H9 (cell line): ENCODE measurements at places on chromosomes 5 and 9. TPM values are rescaled to one million over a fixed set of nuclear protein-coding genes. Genes with fewer than 3 reads are reported as not detected.

DNA sequence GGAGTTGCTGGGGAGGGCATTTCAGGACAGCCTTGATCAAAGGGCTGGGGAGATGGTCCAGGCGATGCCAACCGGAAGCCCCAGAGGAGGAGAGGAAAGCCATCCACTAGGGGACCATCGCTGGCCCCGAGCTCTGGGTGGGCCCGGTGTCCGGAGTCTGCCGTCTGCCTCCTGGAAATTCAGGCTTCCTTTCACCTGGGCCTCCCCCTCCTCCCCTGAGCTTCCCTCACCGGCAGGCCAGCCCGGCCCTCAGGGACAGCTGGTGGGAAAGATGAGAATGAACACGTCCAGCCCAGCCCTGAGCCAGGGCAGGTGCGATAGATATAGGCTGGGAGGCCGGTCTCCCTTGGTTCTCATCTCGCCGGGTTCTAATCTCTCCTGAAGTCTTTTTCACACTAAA, 17.2 kb downstream of the IRX4 start:
- no peak overlapping the region for H3K4me3 ChIP-seq
- H3K27ac ChIP-seq = no peak overlapping the region
- H3K27me3 ChIP-seq = no peaks in the 10 kb centered on the region
- no peak for DNase-seq
- H3K4me1 ChIP-seq = no peaks in the 10 kb centered on the region
- H3K36me3 ChIP-seq = no peaks in the 10 kb centered on the region; the same call in 2 of the 3 replicates

ECSCR gene
- 1.6 and 1.9 TPM in 2 replicates for total RNA-seq

GRCh38 chr5:91632871-91633270, 249.8 kb upstream of the ARRDC3 start:
- H3K4me1 ChIP-seq = no peaks in the 10 kb centered on the region
- DNase-seq = no peak
- H3K27me3 ChIP-seq = no peaks in the 10 kb centered on the region
- no peak overlapping the region for H3K4me3 ChIP-seq
- H3K36me3 ChIP-seq = no peaks in the 10 kb centered on the region

DNA sequence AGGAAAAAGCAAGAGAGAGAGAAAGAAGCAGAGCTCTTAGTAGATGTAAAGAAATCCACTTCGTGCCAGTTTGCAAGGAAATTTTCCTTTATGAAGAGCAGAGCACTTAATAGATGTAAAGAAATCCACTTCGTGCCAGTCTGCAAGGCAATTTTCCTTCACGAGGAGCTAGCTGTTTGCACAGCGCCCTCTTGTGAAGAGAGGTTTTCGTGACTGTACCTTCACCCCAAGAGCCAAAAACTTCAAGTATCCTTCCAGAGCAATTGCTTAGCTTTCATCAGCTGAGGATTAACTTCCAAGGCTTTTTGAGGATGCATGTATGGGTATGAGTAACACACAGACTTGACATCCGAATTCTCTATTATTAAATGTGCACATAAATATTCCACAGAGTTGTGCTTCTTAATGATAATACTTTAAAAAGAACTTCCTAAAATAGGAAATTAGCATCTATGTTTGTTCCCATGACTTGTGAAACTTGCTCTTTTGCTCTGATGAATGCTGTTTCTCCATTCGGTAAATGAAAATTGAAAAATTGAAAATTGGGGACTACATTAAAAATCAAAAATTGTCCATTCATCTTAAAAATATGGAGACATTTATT, 525.6 kb downstream of the PDE4D start:
- H3K4me1 ChIP-seq = no peaks in the 10 kb centered on the region; the same call in 1 of the 2 replicates
- DNase-seq = peak; percentile 56
- no peaks in the 10 kb centered on the region; the same call in 1 of the 2 replicates for H3K27me3 ChIP-seq
- H3K4me3 ChIP-seq = no peak overlapping the region
- H3K27ac ChIP-seq = no peak overlapping the region
- H3K36me3 ChIP-seq = no peaks in the 10 kb centered on the region

GRCh38 chr9:98328770-98329169, 73.3 kb upstream of the TBC1D2 start:
- no peak overlapping the region for H3K27ac ChIP-seq
- H3K4me1 ChIP-seq = no peaks in the 10 kb centered on the region
- no peaks in the 10 kb centered on the region for H3K27me3 ChIP-seq
- no peaks in the 10 kb centered on the region for H3K36me3 ChIP-seq
- no peak overlapping the region for H3K4me3 ChIP-seq

GRCh38 chr5:34627794-34628193, 28.3 kb upstream of the RAI14 start:
- no peaks in the 10 kb centered on the region for H3K27me3 ChIP-seq
- H3K27ac ChIP-seq = no peak overlapping the region
- H3K4me3 ChIP-seq = no peak overlapping the region
- peaks cover 3% of the 10 kb centered on the region for H3K4me1 ChIP-seq
- H3K36me3 ChIP-seq = peaks cover 3% of the 10 kb centered on the region; the same call in 2 of the 3 replicates

DNA sequence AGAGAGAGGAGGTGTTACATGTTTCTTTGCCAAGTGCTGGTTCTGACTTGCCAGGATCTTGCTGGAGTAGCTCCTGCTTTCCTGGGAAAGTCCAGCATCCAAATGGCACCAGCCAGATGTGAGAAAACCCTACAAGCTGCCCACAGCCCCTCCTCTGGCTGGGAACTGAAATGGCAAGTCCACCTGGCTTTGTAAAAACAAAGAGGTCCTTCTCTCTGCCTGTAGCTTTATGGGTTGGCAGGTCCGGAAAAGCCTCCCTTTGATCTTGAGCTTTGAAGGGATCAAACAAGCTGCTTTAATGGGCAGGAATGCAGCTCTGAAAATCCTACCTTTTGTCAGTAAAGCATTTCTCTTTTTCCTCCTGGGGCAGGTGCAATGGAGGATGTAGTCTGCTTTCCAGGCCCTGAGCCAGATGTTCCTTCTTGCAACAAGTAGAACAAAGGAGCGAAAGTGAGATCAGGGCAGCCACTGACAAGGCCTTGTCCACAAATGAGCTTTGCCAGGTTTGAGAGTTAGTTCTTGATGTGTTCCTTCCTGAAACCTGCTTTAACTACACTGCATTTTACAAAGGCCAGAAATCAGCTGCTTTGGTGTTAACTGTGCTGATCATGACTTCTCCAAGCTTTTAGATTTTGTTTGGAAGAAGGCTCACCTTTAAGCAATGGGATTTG, 456.7 kb downstream of the ZNF608 start:
- H3K4me3 ChIP-seq = no peak overlapping the region
- H3K36me3 ChIP-seq = peaks cover 7% of the 10 kb centered on the region
- peak; percentile 90 for DNase-seq
- no peaks in the 10 kb centered on the region for H3K27me3 ChIP-seq
- H3K27ac ChIP-seq = peak overlapping the region; percentile 91

SMU1 gene
- 26.3 and 26.9 TPM in 2 replicates for total RNA-seq

DNA sequence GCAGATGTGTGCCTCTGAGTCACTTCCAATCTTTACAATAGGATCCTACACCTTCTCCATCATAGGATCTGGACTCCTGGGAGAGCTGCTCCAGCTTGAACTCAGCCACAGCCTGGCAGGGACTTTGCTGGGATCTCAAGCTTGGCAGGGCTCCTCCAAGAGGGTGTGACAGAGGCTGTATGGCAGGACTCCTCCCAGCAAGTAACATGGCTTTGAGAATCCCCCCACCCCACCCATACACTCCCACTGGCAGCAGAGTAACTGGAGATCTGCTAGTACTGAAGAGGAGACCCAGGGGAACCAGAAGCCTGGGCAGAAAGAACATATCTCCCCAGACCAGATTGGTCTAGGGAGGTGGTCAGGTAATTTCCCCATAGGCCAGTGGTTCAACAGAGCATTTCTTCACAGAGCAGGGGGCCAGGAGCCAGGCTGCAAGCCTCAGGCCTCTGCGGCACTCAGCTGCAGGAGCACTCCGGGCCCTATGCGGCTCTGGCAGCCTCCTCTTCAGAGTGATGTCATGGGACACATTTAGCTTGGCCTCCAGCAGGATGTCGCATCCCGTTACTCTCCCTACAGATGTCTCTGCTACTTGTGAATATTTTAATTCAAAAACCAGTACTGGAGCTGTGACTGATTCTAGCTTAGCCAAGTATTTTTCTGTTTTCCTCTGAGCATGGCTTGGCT, 1.7 kb upstream of the ACSL6 start:
- no peaks in the 10 kb centered on the region; the same call in 2 of the 3 replicates for H3K36me3 ChIP-seq
- peak overlapping the region; percentile 23; the same call in 1 of the 3 replicates for H3K4me3 ChIP-seq
- H3K27ac ChIP-seq = no peak overlapping the region

GRCh38 chr9:124503713-124504529, 3.3 kb downstream of the NR5A1 start:
- no peak overlapping the region for H3K27ac ChIP-seq
- no peaks in the 10 kb centered on the region for H3K36me3 ChIP-seq
- peaks cover 4% of the 10 kb centered on the region; the same call in 1 of the 2 replicates for H3K4me1 ChIP-seq
- peak overlapping the region; percentile 80 for H3K4me3 ChIP-seq
- peaks cover 33% of the 10 kb centered on the region for H3K27me3 ChIP-seq
- no peak for DNase-seq

GRCh38 chr9:91586282-91586681, 162.7 kb upstream of the NFIL3 start:
- no peak overlapping the region for H3K27ac ChIP-seq
- DNase-seq = no peak
- H3K4me3 ChIP-seq = no peak overlapping the region

DNA sequence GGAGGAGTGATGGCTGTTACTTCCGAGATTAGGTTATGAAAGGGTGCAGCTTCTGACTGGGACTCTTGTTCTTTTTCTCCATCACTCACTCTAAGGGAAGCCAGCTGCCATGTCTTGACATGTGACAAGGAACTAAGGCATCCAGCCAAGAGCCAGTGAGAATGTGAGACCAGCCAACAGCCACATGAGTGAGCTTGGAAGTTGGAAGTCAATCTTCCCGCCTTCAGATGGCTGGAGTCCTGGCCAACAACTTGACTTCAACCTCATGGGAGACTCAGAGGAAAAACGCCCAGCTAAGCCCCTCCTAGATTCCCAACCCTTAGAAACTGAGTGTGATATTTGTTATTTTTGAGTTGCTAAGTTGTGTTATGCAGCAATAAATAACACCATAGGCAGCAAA, 201.1 kb downstream of the SNX18 start:
- peaks cover 6% of the 10 kb centered on the region; the same call in 1 of the 2 replicates for H3K4me1 ChIP-seq
- no peak overlapping the region for H3K27ac ChIP-seq
